ENCODE measurements at places on chromosomes 11 and 22. TPM values are rescaled to one million over a fixed set of nuclear protein-coding genes. Genes with fewer than 3 reads are reported as not detected.

DNA sequence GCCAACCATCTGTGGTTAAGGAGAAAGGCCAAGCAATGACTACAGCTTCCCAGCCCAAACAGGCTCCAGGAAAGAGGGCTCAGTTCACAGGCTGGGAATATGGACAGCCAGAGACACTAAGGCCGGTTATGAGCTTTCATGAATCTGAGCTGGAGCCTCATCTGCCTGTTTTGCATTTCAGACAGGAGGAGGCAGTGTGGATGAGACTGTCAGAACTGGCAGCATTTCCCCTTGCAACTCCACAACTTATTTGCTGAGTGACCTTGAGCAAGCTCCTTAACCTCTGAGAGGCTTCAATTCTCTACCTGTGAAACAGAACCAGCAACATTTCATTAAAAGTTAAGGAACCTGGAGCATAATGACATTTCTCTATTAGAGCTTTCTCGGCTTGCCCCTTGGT, 264.0 kb downstream of the ETS1 start:
- no peak overlapping the region for H3K4me3 ChIP-seq
- no peak for DNase-seq
- no peaks in the 10 kb centered on the region for H3K36me3 ChIP-seq
- no peaks in the 10 kb centered on the region for H3K27me3 ChIP-seq
- no peak overlapping the region for H3K27ac ChIP-seq
- H3K4me1 ChIP-seq, result no peaks in the 10 kb centered on the region

The LRRC75B gene
- 57.0 TPM for total RNA-seq

The OR8U1 gene
- not detected for total RNA-seq

- no peaks in the 10 kb centered on the region for H3K36me3 ChIP-seq
- DNase-seq, result no peak
- no peaks in the 10 kb centered on the region for H3K27me3 ChIP-seq
Measured at GRCh38 chr22:33372875-33373274, 314.7 kb upstream of the SYN3 start.
